Right cardiac atrium (tissue), 5 donors: ENCODE measurements at places on chromosomes 11 and 22.

DNA sequence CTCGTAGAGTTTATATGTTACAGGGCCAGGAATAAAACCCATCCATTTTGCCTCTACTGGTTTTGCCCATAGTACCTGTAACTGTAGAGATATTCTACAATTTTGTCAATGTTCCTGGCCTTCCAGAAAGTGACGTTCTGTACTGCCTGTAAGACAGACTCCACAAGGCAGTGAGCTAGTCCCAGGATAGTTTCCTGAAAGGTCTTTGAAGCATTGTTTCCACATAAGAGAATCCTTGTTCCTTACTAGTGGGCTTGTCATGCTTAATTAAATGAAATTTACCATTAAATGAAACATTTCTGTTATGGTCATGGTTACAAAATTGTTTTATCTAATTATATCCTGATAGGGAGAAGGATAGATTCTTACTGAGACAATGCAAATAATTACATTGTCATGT, 80.4 kb downstream of the HSD17B12 start:
- no peak for DNase-seq

DNA sequence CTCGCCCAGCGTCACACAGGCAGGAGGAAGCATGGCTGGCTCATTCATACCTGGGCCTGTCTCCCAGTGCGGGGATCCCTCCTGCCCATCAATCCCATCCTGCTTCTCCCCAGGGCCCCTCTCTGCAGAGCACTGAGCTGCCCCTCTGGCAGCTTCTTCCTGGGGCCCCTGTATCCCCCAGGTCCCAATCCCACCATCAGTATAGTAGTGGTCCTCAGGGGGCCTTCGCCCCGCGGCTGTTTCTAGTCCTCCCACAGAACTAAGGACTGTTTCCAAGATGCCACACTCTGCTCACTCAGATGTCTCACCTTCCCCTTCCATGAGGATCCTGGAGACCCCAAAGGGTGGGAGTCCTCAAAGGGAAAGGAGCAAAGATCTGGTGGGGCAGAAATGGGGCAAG, 97.6 kb downstream of the PDE2A start:
- no peak for DNase-seq

DNA sequence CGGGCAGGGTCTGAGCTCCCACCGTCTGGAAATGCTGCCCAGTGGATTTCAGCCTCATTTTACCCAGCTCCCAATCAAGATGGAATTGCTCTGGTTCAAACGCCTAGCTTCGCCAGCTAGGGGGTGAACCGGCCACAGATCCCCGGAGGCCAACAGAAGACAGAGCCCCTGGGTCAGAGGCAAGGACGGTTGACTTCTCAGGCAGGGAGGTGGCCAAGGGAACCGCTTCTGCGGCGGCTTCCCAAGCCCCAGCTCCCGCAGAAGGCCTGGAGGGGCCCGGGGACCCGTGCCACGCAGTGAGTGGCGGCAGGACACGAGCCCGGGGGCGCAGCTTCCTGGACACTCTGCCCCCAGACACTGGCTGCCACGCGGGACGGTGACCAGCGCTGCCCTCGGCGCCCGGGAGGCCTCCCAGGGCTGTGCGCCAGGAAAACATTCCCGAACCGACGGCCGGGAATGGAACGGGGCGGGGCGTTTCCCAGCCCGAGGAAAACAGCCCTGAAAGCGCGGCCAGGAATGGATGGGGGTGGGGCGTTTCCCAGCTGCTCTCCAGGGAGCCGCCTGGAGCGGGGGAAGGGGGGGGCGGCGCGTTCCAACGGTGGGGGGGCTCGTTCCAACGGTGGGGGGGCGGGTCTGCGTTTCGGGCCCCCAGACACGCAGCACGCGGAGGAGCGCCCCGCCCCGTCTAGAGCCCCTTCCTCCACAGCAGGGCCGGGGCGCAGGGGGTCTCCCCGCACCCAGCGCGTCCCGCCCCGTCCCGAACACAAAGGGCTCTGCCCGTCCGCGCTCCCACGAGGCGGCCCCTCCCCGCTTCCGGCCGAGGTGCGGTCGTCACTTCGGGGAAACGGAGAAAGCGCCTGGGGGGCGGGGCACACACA, 13.5 kb upstream of the B4GALNT4 start:
- peak; percentile 98 for DNase-seq

DNA sequence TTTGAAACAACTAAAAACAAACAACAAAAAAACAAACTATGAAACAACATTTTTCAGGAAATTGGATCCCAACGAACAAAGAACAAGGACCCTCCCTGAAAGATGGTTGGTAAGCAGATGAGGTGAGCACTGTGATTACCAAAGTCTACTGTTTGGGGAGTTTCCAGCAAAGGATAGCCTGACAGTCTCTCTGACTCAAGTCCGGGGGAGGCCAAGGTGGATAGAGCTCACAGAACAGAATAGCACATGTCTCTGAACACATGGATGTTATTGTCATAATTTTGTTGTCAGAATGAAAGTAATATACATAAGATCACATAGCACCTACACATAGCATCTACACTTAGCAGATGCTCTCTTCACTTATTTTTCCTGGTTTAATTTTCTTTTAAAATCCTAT, 501.3 kb upstream of the TENM4 start:
- no peak for DNase-seq

DNA sequence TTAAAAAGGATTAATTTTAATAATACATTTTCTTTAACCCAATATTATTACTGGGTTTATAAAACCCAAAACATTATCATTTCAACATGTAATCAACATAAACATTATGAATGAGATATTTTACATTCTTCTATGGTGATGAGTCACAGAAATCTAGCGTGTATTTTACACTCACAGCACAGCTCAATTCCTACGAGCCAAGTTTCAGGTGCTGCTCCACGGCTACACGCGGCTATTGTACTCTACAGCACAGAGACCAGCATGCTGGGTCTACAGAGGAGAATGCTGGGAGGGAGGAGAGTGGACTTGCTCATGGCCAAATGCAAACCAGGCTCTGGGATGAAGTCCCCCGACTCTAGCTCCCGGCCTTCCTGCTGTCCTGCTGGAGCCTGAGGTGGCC, 72.0 kb upstream of the LMO1 start:
- DNase-seq, result no peak

GRCh38 chr11:57290288-57290687, 34.5 kb downstream of the TNKS1BP1 start:
- DNase-seq, result no peak

DNA sequence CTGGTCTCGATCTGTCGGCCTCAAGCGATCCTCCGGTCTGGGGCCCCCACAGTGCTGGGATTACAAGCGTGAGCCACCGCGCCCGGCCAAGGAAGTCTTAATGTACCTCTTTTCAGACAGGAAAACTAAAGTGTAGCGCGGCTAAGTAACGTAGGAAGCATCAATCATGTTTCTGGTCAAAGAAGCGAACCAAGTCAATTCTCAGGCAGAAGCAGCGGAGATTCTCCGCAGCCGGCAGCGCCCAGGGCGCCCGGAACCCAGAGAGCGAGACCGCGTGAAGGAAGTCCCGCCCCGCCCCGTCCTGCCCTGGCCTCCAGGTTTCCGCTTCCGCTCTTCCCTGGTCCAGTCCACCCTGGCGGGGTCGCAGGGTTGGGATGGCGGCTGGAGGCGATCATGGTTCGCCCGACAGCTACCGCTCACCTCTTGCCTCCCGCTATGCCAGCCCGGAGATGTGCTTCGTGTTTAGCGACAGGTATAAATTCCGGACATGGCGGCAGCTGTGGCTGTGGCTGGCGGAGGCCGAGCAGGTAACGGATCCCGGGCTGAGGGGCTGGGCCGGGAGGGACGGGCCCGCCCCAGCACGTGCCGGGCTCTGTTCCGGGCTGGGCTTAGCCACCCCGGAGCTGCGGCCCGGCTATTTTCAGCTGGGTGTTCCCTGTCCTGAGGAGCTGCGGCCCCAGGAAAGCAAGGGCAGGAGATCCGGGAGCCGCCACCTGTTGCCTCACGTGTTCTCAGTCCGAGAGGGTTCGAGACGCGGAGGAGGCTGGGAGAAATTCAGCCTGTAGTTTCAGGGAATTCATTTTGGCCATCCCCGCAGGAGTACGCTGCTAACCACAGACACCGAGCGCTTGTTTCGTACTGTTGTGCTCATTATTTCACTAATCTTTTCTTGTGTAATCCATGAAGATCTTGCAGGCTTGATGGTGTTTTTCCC, at the start of gene ADSL:
TSS of gene ADSL (plus strand) at position 316 of the 934 bp plus-strand sequence. CDS start at position 375, 59 bp downstream.
- DNase-seq, result peak; percentile 95

DNA sequence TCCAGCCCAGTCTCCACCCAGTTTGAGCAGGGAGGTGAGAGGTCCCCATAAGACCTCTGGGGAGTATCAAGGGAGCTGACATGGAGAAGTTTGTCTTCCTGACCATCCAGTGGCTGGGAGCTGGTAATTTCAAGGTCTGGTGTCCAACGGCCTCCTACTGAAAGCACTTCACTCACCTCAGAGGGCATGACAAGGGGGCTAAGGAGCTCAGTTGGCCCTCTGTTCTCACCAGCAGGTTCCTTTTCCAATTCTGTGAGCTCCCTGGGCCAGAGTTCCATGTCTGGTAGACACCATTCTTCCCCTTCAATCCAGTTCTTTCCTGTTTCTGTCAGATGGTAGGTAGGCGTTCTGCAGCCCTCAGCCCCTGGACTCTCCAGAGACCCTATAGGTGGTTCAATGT, 3.1 kb downstream of the SELENOH start:
- no peak for DNase-seq

GRCh38 chr22:49623715-49624114, 204.0 kb downstream of the BRD1 start:
- DNase-seq, result peak; percentile 31

GRCh38 chr11:132343445-132344175, 973.2 kb downstream of the NTM start:
- DNase-seq, result no peak

DNA sequence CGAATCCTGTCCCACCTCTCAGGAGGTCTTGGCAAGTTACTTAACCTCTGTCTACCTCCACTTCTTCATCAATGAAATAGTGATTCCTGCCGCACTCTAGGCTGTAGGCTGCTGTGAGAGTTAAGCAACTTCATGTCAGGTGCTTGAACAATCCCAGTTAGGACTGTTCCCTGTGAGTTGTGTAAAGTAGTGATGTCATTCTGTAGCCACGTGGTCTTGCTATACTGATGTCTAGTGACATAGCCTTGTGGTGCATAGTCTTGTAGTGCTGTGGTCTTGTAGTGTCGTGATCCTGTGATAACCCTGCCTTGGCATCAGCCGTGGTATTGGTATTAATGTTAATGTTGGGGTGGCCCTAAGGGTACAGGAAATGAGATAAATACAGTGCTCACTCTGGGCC, 30.3 kb upstream of the PRR5 start:
- DNase-seq, result peak; percentile 8

DNA sequence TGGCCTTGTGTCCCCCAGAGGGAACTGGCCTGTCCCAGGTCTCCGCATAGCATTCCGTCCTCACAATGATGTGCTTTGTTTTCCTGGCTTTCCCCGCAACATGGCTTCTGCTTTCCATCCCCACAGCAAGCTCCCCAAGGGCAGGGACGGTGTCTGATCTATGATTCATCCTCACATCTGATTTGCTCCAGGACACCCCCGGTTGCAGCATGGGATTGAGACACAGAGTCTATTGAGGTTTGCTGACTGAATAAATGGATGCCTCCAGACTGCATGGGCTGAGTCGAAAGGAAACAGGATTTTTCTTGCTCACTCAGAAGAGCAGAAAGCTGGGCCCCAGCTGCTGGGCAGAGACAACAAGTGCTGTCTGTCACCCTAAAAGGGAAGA, 40.2 kb downstream of the LMO1 start:
- no peak for DNase-seq

DNA sequence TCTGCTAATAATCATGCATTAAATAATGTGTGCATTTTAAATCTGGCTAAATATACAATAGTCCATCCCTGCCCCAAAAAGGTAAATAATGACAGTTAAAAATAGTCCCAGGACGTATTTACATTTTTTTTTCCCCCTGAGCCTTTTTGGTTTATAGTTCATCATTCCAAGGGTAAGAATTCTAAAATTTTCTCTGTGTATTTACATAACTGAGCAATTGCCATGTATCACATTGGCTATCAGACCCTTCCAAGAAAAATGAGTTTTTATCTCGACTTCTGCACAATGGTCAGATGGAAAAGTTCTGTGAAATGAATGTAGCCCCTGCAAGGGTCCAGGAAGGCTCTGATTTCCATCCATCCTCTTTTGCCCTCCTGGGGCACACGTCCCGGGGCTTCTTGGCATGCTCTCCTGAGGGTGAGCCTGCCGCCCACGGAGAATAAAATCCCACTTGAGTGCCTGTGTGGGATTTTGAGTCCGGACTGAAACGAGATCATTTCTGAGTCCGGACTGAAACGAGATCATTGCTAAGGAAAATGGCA, 94.1 kb upstream of the ANO1 start:
- DNase-seq, result no peak

- DNase-seq, result no peak
Observed at GRCh38 chr22:35630387-35630793, 13.3 kb upstream of the MB start.

DNA sequence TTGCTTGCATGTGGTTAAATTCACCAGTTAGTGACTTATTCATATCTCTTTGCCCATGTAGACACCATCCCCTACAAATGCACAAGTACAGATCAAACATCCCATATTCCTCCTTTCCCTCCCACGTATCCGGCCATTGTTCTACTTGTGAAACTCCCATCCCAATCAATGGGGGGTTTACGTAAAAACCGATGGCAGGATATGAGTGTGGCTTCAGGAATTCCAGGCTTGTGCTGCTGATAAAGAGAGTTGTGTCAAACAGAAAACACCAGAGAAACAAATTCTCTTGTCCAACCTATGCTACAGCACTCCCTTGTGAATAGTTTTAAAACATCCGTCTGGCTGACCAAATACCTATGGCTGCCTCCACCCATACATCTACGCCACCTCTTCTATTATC, 15.5 kb downstream of the FLI1 start:
- no peak for DNase-seq

GRCh38 chr11:76265771-76266241, 59.5 kb upstream of the WNT11 start:
- DNase-seq, result peak; percentile 32

- no peak for DNase-seq
Observed at GRCh38 chr11:46981436-46981835, 44.9 kb downstream of the CSTPP1 start.

DNA sequence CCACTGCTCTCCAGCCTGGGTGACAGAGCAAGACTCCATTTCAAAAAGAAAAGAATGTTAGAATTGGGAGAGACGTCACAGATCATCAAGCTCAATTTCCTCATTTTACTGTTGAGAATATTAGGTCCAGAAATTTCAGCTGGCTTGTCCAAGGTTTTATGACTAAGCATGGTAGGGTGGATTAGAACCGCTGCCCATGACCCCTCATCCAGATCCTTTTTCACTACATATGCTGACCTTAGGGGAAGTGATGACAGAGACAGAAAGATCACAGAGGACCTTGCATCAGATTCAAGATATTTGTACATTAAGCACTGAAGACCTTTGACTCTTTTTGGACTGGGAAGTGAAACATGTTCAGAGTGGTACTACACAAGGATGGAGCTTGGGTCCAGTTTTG, 134.5 kb downstream of the ADAMTS15 start:
- peak; percentile 46 for DNase-seq

DNA sequence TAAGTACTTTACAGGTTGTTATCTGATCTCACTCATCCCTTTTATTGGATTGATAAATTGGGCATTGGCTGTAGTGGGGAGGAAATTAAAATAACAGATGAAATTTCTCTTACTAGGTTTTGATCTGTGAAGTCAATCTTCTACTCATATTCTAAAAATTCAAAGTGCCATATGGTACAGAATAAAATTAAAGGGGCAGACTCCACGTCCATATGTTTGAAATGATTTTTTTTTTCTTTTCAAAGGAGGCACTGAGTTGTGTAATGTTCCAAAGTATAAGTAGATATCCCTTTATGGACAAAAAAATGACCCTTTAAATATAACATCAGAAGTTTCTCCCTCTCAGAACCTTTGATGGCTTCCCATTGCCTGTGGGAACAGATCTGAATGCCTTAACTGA, 207.4 kb downstream of the DBX1 start:
- DNase-seq, result no peak
